ENCODE measurements at places on chromosomes 1 and 21.

DNA sequence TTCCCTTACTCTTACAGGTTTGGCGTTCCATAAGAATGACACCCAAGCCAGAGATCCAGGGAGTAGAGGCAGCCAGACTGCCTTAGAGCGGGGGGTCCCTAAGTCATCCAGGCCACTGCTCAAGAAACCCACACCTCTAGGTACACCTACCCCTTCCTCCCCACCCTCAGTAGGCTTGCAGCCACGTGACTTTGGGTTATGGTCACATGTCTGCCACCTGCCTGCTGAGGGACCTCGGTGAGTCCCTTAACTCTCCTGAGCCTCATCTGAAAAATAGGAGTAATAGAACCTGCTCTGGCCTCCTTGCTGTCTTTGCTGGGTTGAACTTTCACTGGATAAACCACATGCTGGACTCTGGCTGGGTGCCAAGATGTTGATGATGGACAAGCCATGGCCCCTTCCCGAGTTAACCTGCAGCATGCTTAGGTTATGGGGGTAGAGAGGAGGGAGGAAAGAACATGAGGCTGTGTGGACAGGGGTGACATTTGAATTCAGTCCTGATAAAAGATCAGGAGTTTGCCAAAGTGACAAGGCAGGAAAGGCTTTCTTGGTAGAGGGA is 4.5 kb downstream of the RPS6KA1 start:
- DNase-seq: no peak

DNA sequence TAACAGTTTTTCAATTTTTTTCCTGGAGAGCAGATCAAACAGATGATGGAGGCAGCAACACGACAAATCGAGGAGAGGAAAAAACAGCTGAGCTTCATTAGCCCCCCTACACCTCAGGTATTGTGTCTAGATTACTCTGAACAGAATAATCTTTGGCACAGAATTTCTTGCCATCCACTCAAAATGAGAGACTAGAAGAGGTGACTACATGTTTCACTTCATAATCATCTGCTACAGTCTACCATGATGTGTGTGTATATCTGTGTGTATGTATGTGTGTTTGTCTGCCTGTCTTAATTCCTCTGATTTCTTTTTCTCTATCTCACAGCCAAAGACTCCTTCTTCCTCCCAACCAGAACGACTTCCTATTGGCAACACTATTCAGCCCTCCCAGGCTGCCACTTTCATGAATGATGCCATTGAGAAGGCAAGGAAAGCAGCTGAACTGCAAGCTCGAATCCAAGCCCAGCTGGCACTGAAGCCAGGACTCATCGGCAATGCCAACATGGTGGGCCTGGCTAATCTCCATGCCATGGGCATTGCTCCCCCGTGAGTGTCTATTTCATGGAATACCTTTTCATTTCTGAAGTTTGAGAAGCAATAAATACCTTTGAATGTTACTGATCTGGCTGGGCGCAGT is 11.4 kb downstream of the PRPF3 start:
- no peak for DNase-seq

- DNase-seq: no peak
These were observed 60.6 kb downstream of the UCHL5 start for GRCh38 chr1:192998536-192998935.

GRCh38 chr1:116064616-116065015 is 46.6 kb upstream of the MAB21L3 start:
- DNase-seq: no peak

DNA sequence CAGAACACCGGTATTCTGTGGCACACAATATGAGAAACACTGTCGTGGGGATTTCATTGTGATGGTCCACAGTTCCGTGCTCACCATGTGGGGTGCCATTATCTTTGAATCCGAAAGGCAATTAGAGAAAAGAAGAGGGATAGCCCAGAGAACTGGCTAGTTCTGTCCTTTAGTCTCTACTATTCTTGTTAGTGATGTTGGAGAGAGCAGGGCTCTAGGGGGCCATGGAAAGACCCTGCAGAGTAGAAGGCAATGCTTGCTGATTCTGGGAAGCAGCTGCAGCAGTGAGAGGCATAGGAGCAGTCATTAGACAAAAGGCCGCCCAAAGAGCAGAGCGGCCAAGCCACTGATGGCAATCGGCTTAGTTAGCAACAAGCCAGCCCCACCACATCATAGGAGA is 146.3 kb downstream of the TSEN15 start:
- no peak for DNase-seq

DNA sequence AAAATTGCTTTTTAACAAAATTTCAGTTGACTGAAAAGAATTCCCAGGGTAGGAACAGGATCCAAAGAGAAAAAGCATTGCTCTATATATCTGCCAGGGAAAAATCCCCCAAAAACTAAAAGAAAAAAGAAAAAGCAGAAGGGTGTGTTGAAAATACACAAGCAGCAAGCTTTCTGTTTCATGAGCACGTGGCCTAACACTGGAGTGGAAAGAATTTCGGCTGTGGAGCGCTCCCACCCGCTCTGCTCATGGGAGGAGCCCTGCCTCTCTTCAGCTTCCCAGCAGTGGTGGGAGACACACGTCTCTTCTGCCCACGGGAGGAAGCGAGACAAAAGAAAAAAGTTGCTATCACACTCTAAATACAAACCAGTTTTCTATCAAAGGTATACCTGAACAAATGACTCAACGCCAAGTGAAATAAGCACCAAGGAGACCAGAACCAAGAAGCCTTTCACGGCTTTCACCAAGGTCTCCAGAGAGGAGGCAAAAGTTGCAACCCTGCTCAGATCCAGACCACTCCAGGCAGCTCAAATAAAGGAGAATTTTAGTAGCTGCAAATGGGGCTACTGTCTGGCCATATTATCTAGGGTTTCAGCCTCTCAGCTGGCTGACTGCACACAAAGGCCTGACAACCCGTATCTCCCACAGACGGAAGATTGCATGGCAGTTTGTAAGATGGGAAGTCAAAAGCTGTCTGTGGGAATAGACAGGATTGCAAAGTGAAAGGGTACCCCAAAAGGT is 29.5 kb upstream of the ZNF496 start:
- DNase-seq: no peak

- DNase-seq: no peak
These were observed 136.5 kb upstream of the KCNK1 start for GRCh38 chr1:233477359-233477758.

- no peak for DNase-seq
These were observed 35.5 kb upstream of the SLAMF9 start for GRCh38 chr1:159989581-159989980.

- no peak for DNase-seq
These were observed 18.0 kb downstream of the MPZL1 start for GRCh38 chr1:167739752-167740151.

DNA sequence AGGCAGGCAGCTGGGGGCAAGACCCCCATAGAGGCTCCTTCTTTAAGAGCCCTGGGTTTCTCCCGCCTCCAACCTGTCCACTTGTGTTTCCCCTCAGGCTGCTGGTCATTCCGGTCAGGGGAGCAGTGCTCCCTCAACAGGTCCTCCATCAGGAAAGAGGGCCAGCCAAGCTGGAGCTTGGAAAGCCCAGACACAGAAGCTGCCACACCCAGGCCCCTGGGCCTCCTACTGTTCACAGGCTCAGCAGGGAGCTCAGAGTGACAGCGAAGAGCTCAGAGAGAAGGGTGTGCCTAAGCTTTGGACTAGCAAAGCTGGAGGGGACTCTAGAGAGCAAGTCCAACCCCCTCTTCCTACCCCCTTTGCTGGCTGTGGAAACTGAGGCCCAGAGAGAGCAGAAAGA is 10.3 kb upstream of the CDCP2 start:
- no peak for DNase-seq

DNA sequence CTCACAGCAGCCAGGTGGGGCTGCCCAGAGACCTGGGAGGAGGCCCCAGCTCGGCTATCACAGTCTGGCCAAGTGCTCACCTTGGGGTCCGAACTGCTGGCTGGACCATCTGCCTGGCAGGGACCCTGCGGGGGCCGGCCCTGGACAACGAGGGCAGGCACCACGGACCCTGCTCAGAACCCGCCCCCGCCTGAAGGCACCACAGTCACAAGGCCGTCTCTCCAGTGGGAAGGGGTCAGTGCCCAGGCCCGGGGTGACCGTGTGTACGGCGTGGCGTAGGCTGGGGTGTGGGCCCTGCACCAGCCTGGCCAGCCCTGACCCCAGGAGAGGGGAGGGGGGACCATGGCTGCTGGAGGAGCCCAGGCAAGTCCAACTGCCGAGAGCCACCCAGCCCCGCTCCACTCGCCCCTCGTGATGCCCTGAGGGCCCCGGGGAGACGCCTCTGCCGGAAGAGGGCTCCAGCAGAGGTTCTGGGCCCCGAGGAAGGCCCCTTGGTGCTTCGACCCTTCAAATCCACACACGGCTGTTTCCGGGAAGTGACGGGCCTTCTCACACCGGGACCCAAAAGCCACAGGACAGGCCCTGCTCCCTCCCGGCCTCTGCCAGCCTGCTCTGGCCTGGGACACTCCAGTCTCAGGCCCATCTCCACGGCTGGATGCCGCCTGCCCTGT is 11.2 kb upstream of the RNF223 start:
- peak; percentile 10 for DNase-seq

- no peak for DNase-seq
These were observed 20.3 kb upstream of the AZIN2 start for GRCh38 chr1:33060579-33061083.

DNA sequence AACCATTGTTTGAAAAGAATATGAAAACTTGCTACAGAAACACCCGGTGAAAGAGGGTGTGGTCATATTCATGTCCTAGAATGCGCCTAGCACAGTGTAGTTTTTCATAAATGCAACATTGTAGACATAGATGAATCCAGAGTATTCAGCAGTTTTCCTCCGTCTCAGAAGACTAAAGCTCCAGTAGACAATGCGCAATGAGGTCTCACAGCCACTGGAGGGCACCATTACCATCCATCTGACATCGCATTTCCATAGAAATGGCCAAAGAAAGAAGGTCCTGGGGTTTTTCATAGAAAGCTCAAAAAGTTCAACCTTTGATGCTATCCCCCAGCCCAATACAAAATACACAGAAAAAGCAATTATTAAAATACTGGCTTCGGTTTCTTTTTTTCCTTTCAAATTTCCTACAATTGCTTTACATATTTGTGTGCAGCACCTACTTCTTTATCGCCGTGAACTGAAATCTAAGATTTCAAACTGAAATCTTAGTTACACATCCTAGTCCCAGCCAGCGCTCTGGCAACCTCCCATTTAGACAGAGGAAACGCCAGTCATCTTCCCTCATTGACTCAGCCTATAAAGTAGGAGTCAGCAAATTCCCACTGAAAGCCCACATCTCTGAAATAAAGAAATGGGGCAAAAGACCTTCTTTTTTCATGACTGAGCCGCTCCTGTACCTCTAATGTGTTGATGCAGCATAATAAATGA is 3.9 kb upstream of the CD58 start:
- peak; percentile 62 for DNase-seq

- no peak for DNase-seq
These were observed 16.3 kb downstream of the VPS45 start for GRCh38 chr1:150083907-150084306.

GRCh38 chr1:45526135-45526644 is 4.5 kb upstream of the PRDX1 start:
- no peak for DNase-seq

- DNase-seq: no peak
These were observed 561.9 kb upstream of the ADGRL4 start for GRCh38 chr1:79568411-79568810.

GRCh38 chr21:28644762-28645161 is 347.9 kb downstream of the LTN1 start:
- DNase-seq: no peak

GRCh38 chr1:86201311-86201710 is 44.7 kb upstream of the COL24A1 start:
- DNase-seq: no peak

- no peak for DNase-seq
These were observed 41.2 kb upstream of the MAGOH start for GRCh38 chr1:53279296-53280200.
